ENCODE measurements at places on chromosomes 2 and 18.

- DNase-seq = no peak
Observed at GRCh38 chr2:154374416-154374815, 324.1 kb upstream of the KCNJ3 start.

DNA sequence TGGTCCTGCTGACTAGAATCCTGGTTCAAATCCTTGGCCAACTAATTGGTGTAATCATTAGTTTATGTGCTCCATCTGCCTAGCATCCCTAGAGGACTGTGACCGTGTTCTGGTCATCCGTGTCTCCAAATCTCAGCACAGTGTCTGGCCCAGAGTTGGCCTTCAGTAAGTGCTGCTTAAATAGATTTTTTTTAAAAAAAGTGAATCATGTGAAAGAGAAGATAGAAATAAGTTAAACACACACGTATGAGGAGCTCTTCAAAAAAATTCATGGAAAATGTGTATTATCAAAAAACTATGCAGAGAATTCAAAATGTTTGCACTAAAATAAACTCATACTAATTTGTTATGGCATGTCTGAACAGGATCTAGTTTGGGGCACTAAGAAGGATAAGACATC lies 129.3 kb upstream of the TLK1 start:
- DNase-seq = no peak

DNA sequence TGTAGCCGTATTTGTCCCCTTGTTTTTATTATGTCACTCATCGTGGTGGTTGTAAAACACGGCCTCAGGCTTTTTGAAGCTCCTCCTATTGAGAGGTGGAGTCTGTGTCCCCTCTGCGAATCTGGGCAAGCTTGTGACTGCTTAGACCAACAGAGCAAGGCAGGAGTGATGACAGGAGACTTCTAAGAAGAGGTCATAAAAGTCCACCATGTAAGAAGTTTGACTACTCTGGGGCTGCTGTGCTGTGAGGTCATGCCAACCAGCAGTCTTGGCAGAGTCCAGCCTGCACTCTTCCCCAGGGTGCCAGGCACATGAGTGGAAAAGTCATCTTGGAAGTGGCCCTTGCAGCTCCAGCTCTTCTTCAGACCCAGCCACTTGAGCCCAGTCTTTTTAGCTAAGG lies 83.8 kb upstream of the SPTBN1 start:
- no peak for DNase-seq

GRCh38 chr18:47881042-47881441 lies 49.4 kb downstream of the SMAD2 start:
- no peak for DNase-seq

DNA sequence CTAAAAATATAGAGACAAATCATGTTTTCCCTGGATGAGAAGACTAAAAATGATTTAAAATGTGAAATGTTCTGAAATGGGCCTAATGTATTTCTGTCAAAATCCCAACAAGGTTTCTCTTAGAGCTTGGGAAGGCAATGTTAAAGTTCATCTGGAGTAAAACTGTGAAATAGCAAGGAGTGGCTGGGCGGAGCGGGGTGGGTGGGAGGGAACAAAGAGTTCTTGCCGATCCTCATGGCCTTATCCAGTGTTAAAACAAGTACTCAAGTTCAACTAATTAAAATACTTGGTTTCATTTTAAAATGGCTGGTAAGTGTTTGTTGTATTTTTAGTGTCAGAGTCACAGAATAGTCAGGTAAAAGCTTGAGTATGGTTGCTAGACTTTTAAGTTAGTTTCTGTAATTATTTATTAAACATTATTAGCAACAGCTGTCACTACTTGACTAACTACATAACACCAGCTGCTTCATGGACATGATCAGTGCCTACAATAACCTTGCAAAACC lies 87.3 kb downstream of the RTN4 start:
- DNase-seq = no peak

DNA sequence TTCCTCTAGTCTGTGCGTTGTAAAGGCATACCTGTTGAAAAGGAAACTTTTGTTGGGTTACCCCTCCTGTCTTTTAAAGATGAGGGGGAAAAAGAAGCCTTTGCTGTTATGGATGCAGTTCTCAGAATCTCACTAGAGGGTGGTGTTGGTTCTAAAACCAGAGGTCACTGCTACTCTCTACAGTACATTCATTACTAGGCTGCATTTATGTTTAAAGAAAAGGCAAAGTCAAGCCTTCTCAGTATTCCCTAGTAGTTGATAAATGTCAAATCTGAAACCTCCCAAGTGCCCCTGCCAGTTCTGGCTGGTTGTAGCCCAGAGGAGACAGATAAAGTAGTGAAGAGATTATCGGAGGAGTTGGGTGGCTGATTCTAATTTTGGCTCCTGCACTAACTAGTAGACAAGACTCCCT lies 1.4 kb upstream of the PLCL1 start:
- no peak for DNase-seq
